ENCODE measurements at places on chromosomes 1 and 21.

- DNase-seq, result no peak
Measured at GRCh38 chr1:41712081-41712480, 206.6 kb downstream of the HIVEP3 start.

DNA sequence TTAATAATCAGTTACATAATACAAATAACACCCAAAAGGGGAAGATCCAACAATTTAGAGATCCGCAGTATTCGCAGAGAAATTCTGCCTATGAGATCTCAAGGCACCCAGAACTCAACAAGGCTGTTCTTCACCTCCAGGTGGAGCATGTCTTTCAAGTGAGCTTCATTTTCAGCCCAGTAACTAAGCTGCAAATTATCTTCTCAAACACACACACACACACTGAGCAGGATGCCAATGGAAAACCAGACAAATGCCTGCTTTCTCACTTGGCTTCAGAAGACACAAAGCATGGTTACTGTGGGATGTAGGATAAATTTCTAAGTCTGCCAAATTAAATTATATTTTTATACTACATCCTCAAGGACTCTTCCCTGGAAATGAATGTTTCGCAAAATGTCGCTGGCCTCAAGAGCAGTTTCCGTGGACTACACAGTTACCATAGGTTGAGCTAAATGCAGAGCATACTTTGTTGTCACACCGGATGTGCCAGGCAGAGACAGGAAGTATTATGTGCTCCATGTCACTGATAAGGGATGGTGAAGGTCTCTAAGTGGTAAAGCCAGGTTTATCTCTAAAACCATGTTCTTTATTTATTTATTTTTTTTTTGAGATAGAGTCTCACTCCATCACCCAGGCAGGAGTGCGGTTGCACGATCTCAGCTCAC is 30.3 kb downstream of the UBR4 start:
- no peak for DNase-seq

DNA sequence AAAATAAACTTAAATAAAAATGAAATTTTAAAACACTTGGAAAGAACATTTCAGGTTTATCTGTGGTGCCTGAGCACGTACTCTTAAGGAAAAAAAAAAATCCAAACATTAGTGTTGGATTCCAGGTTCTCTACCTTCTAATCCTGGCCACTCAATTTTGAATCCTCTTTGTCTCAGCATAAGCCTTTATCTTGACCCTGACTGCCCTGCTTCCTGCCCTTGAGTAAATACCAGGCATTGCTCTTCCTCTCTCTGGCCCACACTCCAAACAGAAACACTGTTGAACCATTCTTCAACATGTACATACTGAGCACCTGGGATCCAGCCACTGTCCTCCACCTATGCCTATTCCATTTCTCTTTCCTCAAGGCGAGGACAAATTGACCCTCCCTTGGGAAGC is 11.4 kb upstream of the VANGL1 start:
- DNase-seq, result no peak

GRCh38 chr1:58395355-58395754 is 151.2 kb downstream of the OMA1 start:
- no peak for DNase-seq

- no peak for DNase-seq
Measured at GRCh38 chr1:169906938-169907337, 13.2 kb upstream of the SCYL3 start.

DNA sequence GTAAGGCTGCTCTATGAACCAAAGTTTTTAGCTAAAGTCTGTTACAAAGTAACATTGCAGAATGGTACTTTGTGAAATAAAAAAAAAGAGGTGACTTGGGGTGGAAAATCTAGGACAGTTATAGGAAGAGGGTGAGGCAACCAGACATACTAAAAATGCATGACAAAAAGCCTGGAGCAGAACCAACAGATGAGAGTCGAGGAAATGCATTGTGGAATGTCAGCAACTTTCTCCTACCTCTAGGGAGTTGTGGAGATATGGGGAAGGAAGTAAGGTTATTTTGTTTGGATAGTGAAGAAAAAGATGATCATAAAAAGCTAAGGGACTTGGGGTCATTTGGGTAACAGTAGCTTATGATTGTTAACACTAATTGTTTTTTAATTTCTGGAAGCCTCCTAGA is 295.6 kb downstream of the S1PR1 start:
- no peak for DNase-seq

GRCh38 chr1:153430166-153430553 is 13.8 kb downstream of the S100A7A start:
- DNase-seq, result no peak

DNA sequence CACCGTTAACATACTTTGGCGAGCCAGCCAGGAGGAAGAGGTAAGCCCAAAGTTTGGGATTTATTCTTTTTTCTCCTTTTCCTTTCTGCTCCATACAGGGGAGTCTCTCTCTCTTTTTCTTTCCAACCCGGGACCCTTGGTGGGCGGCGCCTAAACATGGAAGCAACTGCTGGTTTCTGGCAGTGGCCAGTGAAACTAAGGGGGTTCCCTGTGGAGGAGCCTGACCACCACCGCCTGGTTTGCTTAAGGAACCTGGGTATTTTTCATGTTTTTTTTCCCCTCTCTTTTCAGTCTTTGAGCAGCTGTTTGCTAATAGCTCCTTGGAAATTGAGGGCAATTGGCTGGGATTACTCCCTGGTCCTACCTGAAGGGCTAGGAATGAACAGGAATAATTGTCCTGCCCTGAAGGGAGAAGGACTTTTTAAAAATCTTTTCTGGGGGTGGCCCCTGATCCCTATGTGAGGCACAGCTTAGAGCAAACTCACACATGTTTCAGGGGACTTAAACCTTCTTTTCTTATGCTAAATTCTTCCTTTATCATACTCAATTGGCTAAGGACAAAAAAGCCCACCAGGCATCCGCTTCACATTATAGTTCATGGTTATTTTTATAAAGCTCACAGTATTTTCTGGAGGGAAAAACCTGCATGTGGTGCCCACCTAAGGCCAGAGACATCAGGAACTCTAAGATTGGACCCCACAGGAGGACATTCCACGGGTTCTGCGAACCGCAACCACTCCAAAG is 61.3 kb upstream of the PLD5 start:
- DNase-seq, result no peak

DNA sequence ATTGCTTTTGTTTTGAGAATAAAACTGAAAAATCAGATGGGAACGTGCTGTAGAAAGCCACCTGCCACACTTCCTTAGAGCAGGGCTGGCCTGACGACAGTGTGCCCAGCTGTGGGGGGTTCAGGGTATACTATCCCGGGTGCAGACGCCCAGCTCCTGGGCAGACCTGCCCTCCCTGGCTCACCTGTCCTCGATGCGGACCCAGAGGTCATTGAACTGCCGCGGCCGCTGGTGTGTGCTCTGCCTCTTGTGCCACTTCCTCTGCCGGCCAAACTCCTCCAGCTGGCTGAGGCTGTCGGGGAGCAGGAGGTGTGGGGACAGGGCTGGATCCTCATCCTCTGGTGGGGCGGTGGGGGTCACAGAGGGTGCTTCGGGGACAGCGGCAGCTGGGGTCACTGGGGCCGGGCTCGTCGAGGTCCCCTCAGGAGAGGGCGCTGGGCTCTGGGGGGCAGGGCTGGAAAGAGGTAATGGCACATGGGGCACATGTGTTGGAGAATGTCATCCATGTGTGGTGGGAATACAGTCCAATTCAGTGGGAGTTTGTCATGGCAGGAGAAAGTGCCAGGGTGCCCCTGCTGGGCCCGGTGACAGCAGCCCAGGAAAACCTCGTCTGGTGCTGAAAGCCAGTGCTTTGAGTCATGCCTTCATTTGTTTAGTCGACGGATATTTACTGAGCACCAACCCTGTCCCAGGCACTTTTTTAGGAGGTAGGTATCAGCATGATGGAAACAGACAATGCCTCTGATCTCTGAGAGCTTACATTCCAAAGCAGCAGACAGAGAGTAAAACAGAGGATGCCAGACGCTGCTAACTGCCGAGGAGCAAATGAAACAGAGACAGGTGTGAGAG is 222.0 kb downstream of the TRABD2B start:
- no peak for DNase-seq

DNA sequence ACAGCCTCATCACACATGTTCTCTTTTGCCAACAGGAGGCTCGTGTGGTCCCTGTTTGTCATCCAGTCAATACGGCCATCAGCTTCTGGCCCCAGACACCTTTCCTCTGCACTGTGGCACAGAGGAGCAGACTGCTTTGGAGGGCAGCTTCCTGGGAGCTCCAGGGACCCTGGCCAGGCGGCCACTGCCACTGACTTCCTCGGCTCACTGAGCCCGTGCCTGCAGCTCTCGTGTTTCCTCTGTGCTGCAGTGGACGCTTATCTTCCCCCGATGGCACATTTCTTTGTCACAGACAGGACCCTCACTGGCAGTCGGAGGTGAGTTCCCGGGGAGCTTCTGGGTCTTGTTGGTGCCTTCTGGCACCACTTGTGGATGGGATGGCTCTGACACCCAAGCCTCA is 67.0 kb upstream of the DIRAS3 start:
- DNase-seq, result no peak

DNA sequence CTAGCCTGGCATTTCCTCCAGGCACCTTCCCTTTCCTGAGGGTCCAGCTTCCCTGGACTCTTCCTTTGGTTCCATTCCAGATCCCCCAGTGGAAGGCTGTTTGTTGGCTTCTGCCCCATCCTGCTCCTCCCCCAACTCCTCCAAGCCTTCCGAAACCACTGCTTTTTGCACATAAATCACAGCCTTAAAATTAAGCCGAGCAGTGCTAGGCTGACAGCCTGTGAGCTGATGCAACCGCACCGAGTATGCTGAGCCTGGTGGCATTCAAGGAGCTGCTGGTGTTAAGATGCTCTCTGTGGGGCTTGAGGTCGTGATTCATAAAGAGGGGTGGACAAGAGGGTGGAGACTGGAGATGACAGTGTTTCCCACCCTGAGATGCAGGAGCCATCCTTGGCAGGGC is 266.6 kb upstream of the C1orf174 start:
- DNase-seq, result no peak

- DNase-seq, result no peak
Measured at GRCh38 chr1:155241841-155242264, 13.4 kb downstream of the ENTREP3 start.

DNA sequence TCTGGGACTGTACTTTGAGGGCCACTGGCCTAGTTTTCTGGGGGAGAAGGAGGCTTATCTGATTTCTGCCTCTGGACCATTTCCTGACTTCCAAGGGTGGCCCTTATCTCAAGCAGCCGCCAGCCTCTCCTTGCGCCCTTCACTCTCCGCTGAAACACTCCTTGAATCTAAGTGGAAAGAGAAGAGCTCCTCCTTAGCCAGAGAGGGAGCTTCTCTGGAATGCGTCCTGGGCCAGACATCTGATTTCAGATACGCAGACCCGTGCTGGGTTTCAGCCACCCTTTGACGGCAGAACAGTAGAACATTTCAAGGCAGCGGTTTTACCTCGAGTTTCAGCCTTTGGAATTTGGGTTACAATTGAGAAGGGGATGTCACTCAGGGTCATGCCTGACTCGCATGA is 308.0 kb downstream of the CAMTA1 start:
- DNase-seq, result no peak

- no peak for DNase-seq
Measured at GRCh38 chr1:14180738-14181137, 417.7 kb upstream of the KAZN start.

DNA sequence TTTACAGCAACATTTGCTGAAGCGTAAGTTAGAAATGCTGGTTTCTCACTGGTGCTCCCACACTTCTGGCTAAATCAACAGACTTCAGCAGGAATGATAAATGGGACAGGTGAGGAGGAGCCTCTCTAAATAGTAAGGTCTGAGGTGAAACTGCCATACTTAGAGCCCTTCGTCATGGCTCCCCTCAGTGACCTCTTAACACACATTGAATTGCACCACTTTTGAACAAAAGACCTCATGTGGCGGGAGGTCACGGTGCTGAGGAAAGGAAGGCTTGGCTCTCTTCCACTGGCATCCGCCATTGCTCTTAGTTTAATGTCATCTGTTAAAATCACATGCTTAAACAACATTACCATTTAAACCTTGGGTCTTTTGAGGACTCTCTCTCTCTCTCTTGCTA is 3.4 kb downstream of the MAP3K7CL start:
- DNase-seq, result no peak

- peak; percentile 62 for DNase-seq
Measured at GRCh38 chr1:214123061-214123784, 135.4 kb downstream of the PROX1 start.

GRCh38 chr1:7432900-7433380 is 338.2 kb upstream of the VAMP3 start:
- no peak for DNase-seq

DNA sequence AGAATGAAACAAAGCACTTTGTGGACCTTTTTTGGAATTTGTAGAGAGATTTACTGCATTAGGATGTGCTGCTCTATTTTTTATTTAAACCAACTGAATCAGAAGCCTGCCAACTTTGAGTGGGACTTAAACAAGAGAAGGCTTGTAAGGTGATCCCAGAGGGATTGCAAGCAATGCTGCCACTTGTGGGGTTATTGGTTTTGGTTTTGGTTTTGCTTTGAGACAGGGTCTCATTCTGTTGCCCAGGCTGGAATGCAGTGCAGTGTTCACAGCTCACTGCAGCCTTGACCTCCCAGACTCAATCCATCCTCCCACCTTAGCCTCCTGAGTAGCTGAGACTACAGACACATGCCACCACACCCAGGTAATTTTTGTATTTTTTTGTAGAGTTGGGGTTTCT is 32.2 kb upstream of the GNG5 start:
- no peak for DNase-seq

GRCh38 chr1:8370046-8370881 is 52.4 kb downstream of the SLC45A1 start:
- DNase-seq, result no peak

DNA sequence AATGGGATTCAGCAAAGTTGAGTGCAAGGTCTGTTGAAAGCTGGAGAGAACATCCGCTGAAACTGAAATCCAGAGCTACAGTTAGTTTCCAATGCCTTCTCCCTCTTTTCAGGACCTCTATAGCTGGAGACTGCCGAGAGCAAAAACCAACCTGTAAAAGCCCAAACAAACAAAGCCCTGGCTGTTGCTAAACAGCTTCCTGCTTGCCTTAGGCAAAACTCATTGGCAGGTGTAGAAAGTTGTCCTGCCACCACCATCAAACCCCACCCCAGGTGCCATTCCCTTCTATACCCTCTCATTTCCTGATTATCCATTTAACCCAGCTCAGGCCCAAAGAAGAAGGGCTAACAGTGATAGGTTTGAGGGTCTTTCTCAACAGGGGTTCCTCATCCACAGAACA is 24.7 kb downstream of the SCYL3 start:
- no peak for DNase-seq

GRCh38 chr1:2344121-2344681 is 47.2 kb downstream of the MORN1 start:
- DNase-seq, result no peak

DNA sequence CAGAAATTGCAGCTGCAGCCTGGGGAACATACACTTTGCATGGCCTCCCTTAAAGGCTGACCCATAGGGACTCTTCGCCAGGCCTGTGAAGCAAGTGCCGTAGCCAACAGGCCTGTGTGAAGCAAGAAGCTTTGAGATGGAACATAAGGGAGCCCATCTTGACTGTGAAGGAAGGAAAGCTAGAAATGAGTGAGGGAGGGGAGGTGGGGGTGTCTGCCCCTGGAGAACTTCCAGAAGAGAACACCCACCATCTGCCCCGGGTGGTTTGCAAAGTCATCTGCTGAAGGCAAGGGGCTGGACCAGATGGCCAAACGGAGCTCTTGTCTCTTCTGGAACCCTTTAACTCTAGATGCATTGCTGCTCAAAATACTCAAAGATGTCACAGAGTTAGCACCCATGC is 103.3 kb upstream of the GRIK3 start:
- no peak for DNase-seq

Measured in GM20000 (cell line).